ENCODE measurements at places on chromosomes 12 and 14. TPM values are rescaled to one million over a fixed set of nuclear protein-coding genes. Genes with fewer than 3 reads are reported as not detected.

RNF212B gene
- not detected for total RNA-seq

DNA sequence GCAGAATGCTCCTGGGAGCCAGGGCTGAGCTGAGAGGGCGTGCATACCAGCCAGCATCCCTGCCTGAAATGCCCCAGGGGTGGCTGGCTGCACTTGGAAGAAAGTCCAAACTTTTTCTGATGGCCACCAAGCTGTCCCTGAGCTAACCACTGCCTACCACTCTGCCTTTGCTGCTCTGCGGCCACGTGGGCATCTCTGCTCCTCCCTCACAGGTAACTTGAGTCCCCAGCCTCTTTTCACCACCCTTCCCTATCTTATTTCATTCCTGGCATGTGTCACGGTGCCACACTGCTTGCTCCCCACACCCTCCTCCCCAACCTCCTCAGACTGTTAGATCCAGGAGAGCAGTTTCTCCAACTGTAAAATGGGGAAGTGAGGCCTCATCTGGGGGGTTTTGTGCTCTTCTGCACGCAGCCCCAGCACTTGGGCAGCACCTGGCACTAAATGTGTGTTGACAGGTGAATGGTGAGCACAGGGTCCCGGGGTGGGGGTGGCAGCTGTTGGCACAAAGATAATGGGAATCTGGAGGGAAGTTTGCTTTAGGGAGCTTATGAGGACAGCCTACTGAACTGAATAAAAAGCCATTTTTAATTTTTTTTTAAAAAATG, 113.0 kb downstream of the GLT1D1 start:
- no peak for DNase-seq

PRB2 gene
- total RNA-seq = not detected

CD27 gene
- not detected for total RNA-seq

CACNB3 gene
- 13.3 TPM for total RNA-seq

OAS2 gene
- total RNA-seq = 2.2 TPM

GRCh38 chr14:39219075-39219499, 14.6 kb upstream of the MIA2 start:
- peak; percentile 77 for DNase-seq

GRCh38 chr14:74241652-74242017, 2.4 kb downstream of the VSX2 start:
- no peak for DNase-seq

SERPINA10 gene
- total RNA-seq = not detected

FAM186B gene
- 0.17 TPM for total RNA-seq

DNA sequence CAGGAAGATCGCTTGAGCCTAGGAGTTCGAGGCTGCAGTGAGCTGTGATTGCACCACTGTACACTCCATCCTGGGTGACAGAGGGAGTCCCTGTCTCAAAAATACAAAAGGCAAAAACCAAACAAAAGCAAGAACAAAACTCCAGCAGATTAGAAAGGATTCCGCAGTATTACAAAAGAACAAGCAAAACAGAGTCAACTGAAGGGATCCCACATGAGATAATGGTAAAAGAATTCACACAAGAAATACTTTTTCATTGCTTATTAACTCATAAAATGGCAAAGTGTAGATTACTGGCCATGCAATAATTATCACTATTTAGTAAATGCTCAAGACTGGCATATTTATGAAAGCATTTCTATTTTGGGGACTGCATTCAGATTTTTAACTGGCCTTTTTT, 35.4 kb downstream of the BEST3 start:
- no peak for DNase-seq

PRIMA1 gene
- total RNA-seq = 0.18 TPM

DNA sequence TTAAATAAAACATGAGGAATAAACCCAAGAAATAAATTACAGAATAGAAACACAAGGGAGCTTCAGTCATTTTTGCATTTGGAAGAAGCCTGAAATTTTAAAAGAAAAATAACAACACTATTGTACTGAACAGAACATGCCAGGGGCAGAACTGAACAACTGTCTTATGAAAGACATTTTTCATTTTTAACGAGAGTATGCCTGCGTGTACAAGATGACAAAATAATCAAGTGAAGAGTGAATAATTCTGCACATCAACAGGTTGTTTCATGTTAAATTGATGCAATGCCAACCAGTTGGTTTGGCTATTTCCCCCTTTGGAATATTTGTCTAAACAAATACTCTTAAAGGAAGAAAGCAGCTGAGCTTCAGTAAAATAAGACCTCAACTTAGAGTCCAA, 103.3 kb upstream of the BTG1 start:
- DNase-seq = no peak

GRCh38 chr12:28610401-28611114, 420.3 kb downstream of the CCDC91 start:
- no peak for DNase-seq

CCDC184 gene
- 0.40 TPM for total RNA-seq

DNA sequence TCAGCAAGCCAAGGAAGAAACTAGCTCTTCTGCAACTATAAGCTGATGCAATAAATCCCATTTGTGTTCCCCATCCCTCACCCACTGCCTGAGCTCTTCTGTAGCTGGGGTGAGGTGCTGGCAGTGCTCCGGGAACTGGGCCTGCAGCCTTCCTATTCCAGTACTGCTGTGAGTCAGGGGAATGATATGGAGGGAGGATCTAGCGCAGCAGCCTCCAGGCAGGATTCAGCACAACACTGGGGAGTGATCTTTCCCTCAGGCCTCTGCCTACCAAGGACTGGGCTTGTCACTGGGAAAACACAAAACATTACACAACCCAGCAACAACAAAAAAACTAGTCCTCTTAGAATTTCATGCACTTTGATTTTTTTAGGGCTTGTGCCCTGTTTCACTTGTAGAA, 58.7 kb downstream of the ST8SIA1 start:
- DNase-seq = peak; percentile 97

DHRS4 gene
- 36.9 TPM for total RNA-seq

GRCh38 chr12:131895640-131896079, 1.2 kb downstream of the ULK1 start:
- no peak for DNase-seq

All from HT1080 (cell line).